ENCODE measurements at places on chromosomes 5 and 9.

DNA sequence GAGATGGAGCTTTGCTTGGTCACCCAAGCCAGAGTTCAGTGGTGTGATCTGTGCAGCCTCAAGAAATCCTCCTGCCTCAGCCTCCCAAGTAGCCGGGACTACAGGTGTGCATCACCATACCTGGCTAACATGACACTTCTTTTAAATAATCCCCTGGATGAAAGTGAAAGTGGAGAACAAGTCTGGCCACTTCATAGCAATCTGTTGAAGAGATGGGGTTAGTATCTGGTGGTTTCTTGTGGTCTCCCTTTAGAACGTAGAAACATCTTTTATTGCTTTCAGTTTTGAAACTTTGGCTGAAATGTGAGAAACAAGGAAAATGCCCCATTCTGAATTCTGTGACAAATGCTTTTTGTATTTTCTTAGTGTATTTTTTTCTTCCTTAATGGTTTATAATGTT is 452.5 kb upstream of the RIOK2 start:
- DNase-seq: no peak

DNA sequence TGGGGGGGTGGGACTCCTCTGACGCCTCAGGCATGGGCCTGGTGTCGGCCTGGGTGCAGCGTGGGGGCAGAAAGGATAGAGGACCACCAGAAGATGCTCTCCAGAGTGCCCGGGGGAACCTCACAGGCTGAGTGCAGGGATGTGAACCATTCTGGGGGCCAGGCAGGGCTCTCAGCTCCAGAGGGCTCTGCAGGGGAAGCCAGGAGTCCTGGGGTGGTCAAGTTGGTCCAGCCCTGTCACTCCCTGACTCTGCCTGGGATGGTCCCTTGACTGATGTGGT is 6.5 kb downstream of the GFI1B start:
- DNase-seq: no peak

GRCh38 chr5:39190311-39191102 is 28.9 kb downstream of the FYB1 start:
- no peak for DNase-seq

GRCh38 chr5:148836272-148837250 is 10.2 kb downstream of the ADRB2 start:
- DNase-seq: no peak

DNA sequence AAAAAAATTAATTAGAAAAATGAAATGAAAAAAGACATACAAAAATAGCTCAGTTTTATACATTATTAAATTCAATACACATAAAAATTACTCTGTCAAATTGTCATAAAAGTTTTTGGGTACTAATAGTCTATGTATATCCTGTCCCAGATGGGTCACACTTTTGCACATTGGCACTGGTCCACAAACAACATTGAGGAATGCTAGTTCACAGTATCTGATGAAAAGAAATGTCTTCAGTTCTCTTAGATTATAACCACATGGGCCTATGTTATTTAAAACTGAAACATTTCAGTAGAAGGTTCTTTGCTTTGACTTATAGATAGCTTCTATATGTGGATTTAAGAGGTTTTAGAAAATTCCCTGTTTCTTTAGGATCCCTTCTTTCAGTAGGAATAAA is 39.8 kb downstream of the LNPEP start:
- DNase-seq: no peak

DNA sequence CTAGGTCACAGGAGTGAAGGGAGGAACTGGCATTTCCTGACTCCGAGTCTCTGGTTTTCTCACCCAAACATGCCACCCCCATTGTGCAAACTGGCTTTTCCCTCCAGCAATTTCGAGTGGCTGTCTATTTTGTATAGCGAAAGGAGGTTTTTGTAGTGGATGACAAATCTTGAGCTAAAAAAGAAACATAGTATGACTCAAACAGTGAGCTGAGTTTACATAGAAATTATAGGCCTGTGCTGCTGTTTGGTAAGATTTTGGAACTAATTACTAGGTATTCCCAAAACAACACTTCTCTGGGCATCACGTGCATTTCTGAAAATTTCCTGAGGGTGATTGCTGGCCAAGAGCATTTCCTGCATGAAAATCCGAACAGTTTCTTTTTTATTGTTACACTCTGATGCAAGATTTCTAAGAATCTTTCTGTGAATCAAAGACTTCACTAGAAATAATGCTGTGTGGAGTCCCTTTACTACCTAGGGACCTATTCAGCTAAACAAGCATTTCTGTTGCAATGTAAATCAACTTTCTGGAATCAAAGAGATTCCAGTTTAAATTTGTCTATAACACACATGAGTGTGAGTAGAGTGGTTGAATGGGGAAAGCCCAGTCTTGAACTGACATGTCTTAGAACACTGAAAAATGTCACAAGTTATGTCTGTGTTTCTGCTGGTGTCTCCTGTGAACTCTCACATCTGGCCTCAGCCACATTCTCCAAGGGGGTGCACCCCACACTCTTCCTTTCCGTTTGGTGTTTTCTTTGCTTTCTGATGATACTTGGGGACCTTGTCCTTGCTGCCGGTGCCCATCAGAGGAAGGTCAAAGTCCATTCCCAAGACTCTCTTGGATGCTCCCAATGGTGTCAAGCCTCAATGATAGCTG is 33.3 kb upstream of the DAPK1 start:
- DNase-seq: no peak

GRCh38 chr9:134024214-134024792 is 978 bp upstream of the BRD3OS start:
- DNase-seq: no peak

DNA sequence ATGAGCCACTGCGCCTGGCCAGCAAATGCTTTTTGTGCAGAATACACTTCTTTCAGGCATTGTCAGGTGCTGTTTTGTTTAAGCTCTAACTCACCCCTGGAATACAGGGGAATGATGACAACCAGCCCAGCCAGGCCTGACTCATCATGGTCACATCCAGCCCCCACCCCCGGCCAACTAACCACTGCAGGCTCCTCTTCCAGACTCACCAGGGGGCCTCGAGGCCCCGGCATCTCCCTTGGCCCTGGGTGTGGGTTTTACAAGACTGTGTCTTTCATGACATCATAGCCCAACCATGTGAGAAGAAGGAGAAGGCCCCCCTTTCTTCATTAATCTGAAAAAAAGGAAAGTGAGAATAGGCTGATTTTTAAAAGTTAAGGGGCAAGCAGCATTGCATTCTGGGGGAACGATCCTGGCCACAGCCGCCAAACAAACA is 35.5 kb downstream of the OLFML2A start:
- DNase-seq: no peak

- no peak for DNase-seq
Observed at GRCh38 chr5:160507221-160507721, 85.6 kb downstream of the PTTG1 start.

DNA sequence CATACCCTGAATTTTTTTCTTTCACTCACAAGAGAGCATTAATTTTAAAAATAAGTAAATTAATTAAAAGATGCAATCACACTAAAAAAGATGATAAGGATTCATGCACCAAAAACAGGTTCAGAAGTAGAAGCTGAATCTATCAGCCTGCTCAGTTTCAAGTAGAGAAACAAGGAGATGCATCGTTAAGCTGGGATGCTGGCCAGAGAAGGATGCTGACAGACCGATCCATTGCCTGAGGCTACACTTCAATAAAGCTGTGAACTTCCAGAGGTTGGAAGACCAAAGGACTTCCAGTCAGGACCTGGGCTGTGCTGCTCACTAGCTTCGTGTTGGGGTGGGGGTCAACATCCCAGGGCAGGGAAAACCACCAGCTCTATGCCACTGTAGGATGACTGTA is 457.7 kb downstream of the EFNA5 start:
- DNase-seq: no peak

GRCh38 chr9:97348871-97349270 is 41.4 kb downstream of the CCDC180 start:
- no peak for DNase-seq

- DNase-seq: no peak
Observed at GRCh38 chr9:2132484-2133082, 117.4 kb downstream of the SMARCA2 start.

- DNase-seq: no peak
Observed at GRCh38 chr5:40441733-40442132, 238.0 kb upstream of the PTGER4 start.

- no peak for DNase-seq
Observed at GRCh38 chr9:92949266-92949982, 2.1 kb downstream of the FGD3 start.

DNA sequence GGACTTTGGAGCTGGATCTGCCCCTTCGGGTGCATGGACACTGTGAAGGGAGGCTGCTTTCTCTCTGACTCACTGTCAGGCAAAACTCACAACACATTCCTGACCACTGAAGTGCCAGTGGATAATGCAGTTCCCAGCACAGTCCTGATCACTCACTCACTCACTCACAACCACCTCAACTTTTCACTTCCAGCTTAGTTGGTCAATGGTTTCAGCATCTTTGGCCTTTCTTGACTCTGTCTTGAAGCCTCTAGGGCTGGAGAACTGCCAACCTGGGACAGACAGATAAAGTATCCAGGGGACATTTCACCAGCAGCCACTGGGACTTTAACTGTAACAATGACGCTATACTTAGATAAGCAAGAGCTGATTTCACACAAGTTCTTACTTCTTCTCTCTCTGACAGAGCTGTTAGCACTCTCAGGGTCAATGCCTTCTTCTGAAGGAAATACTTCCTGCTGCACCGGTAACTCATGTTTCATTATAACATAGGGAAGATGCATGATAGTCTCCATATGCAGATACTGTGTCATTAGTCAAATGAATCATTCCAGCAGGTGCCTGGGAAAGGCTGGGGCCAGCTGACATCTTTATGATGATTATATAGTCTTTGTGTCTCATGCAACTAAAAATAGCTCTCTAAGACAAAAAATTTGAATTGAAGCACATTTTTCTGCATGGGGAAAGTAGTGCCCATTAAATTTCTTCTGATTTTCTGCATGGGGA is 499.0 kb downstream of the SEMA5A start:
- DNase-seq: no peak

GRCh38 chr9:105219291-105219805 is 25.1 kb upstream of the SLC44A1 start:
- no peak for DNase-seq

Data from D721Med (cell line).